Stimulated activated CD4-positive, alpha-beta T cell treated with anti-CD3 and anti-CD28 coated beads, Interleukin-1b, Interleukin-23, amount 100 ng/mL, for 48 hours (primary cell): ENCODE measurements at places on chromosomes 1 and 21.
A peak's percentile ranks its signal among the peaks of the same experiment; 100 is the strongest.

DNA sequence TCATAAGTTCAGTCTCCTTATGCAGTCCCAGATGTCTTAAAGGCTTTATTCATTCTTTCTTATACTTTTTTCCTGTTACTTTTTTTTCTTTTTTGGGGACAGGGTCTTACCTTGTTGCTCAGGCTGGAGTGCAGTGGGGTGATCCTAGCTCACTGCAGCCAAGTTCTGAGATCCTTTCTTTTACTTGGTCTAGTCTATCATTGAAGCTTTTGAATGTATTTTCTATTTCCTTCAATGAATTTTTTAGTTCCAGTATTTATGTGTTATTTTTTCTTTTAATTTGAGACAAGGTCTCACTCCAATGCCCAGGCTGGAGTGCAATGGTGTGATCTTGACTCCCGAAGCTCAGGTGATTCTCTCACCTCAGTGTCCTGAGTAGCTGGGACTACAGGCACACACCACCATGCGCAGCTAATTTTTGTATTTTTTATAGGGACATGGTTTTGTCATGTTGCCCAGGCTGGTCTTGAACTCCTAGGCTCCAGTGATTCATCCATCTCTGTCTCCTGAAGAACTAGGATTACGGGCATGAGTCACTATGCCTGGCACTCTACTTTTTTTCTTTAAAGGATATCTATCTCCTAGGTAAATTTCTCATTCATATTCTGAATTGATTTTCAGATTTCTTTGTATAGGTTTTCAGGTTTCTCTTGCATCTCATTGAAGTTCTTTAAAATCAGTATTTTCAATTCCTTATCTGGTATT is 26.1 kb upstream of the GTF2B start:
- DNase-seq = no peak

DNA sequence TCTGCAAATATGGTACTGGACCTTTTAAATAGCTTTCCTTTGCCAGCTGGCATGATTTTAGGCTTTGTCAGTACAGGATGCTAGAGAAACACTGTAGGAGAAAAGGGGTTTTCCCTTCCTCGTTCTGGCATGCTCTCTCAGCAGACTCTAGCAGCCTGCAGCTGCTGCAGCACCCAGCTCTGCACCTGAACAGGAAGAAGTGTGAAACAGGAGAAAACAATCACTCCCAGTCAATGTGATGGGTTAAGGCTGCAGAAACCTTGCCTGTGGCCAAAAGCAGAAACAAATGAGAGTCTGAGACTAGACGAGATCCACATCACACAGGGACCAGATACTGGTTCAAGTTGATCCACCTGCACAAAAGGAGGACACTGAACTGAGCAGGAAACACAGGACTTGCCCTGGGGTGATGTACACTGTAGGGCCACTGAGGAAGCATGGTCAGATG is 21.2 kb downstream of the OVGP1 start:
- DNase-seq = peak; percentile 34

DNA sequence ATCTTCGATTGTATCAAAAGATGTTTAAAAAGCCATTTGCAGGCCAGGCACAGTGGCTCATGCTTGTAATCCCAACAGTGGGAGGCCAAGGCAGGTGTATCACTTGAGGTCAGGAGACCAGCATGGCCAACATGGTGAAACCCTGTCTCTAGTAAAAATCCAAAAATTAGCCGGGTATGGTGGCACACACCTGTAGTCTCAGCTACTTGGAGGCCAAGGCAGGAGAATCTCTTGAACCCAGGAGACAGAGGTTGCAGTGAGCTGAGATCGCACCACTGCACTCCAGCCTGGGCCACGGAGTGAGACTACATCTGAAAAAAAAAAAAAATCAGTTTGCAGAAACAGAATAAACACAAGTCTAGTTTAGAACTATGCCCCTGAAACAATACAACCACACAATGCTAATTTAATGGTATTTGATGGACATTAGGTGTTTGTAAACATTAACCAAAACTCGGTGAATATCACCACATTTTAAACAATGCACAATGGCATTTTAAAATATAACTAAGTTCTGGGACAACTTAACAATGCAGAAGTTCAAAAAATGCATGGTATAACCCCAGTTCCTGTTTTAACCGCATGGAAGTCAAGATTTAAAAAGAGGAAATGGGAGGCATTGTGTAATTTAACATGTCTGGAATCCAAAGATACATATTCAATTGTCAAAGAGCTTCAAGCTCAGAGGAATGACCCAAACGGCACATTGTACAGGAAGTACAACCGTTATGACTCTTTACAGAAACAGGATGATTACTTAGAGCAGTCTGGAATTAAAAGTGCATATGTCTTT is 7.1 kb upstream of the PTTG1IP start:
- no peak for DNase-seq

DNA sequence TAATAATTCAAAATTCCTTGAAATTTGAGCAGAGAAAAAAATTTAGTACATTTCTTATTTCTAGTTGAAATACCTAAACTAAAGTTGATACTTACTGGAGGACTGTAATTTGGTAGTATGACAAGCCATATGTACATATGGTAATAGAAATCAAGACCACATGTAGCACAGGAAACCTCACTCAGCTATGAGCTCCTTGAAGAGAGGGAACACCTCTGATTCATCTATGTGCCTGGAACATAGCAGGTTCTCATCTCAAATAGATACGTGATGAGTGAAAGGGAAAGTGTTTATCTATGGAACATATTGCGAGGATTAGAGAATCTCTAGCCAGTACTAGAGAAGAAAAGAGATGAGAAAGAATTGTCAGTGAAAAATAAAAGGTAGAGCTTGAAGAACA is 47.9 kb upstream of the GNG4 start:
- DNase-seq = peak; percentile 8

DNA sequence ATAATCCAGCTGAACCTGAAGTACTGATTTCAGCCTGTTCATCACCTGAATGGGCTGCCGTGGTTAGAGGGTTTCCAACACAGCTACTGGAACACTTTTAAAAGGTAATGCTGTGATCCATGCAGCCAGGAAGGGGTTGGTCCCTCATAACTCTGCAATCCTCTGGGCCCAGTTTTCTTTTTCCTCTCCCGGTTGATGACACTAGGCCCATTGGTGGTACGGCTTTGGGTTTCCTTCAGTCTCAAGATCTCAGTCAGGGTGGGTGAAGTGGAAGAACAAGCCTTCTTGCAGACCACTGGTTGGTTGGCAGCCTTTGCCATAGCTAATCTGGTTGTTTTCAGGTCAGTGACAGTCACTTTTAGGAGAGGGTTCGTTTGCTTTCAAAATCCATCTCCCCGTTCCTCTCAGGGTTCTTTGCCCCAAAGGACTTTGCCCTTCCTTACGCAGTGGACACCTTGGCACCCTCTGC is 502 bp upstream of the SLC35A3 start:
- DNase-seq = no peak

GRCh38 chr1:53284224-53285020 is 43.4 kb downstream of the LRP8 start:
- DNase-seq = no peak
